ENCODE measurements at places on chromosomes 3 and 15.

DNA sequence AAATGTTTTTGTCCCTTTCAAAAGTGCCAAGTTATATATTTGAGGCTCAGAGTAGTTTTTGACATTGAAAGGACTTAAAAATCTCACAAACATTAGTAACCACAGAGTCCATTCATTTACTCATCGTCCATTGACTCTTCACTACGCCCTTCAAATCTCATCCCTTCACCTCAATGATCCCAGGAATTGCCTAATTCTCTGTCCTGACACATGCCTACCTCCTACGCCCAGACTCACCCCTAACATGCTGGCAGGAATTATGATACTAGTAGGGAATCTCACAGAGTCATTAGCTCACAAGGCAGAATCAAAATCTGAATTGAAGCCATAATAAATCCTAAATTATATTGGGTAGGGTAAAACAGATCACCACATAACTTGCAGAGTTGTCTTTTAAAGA lies 410.1 kb downstream of the RAP2B start:
- DNase-seq = no peak

DNA sequence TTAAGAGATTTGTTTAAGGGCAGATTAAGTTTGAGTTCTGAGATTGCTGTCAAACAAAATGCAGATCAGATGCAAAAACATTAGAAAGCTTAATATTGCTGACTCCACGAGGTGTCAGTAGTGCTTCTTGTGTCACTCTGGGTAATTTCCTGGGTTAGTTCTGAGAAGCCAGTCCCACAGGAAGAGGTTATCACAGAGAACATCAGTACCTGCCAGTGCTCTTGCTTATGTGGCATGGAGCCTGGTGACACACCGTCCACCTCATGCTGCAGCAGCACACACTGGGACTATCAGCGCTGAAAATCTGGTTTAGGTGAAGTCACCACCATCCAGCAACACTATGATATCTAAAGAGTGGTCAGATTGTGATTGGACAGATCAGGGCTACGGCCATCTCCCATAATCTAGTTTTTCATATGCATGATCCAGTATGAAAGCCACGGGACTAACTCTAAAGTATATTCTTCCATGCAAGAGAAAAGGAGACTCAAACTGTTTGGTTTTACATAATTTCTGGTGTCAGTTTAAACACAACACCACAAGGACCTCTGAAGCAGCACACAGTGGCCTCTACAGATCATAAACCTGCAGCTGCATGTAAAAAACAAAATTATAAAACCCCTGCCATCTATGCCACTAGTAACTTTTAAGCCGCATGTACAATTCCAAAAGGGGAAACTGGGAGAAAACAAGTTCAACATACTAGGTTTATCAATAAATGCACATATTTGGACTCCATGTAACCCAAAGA lies 36.1 kb upstream of the MYO5C start:
- peak; percentile 11 for DNase-seq

DNA sequence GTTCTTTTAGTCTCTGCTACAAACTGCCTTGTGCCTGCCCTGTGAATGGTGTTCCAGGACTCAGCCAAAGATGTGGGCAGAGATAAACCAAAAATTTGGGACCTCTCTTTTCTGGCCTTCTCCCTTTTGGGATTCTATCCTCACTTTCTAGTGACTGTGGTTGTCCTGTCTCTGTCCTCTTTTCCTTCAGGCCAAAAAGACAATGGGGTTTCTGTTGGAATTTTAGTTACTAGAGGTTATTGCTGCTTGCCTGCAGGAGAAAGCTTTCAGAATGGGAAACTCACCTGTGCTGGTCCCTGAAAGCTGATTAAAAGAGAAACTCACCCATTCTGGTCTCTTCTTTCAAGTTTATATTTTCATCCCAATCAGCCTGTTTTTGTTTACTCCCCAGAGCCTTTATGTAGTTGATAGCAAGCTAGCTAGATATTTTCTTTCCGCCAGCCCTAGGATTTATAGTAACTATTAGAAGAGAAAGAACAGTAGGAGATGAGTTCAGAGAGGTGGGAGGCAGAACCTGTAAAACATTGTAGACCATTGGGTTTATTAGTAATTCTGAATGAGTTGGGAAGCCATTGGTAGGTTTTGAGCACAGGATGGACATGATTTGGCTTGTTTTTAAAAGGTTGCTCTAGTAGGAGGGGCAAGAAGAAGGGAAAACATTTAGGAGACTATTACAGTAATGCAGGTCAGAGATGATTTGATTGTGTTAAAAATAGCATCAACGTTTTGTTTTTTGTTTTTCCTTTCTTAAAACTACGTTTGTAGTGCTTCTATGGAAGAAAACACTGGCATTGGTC lies 138.9 kb downstream of the TCF12 start:
- no peak for DNase-seq

DNA sequence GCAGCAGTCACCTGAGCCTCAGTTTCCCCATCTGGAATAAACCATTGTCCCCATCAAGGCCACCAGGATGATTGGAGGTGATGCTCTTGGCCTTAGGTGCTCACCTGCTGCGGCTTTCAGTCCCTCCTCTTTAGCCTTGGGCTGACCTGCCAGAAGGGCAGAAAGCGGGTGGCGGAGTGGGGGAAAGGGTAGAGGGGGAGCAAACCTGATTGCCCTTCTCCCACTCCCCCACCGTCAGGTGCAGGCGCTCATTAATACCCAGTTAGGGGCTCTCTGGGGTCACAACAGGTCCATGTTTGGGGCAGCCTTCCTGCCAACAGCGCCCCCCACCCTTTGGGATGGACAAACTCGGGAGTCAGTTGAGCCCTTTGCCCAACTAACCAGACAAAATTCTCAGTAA lies 50.5 kb downstream of the GRIP2 start:
- no peak for DNase-seq

- DNase-seq = no peak
These were observed 15.1 kb upstream of the SNRPA1 start for GRCh38 chr15:101310161-101310480.

Data from activated CD8-positive, alpha-beta memory T cell treated with anti-CD3 and anti-CD28 coated beads for 1 hour (primary cell).